ENCODE measurements at places on chromosomes 13 and 19. TPM values are rescaled to one million over a fixed set of nuclear protein-coding genes. Genes with fewer than 3 reads are reported as not detected.

- H3K27me3 ChIP-seq = no peaks in the 10 kb centered on the region
- DNase-seq = no peak
- H3K4me1 ChIP-seq = peaks cover 10% of the 10 kb centered on the region
- no peak overlapping the region for H3K27ac ChIP-seq
- H3K36me3 ChIP-seq = peaks cover 12% of the 10 kb centered on the region
Observed at GRCh38 chr13:49409008-49409407, 34.9 kb downstream of the CAB39L start.

- DNase-seq = no peak
- no peak overlapping the region for H3K27ac ChIP-seq
- H3K4me1 ChIP-seq = no peaks in the 10 kb centered on the region
Observed at GRCh38 chr13:31749929-31750328, 10.6 kb downstream of the RXFP2 start.

Gene LRG1
- 0.09 TPM for total RNA-seq

- no peaks in the 10 kb centered on the region for H3K27me3 ChIP-seq
- peaks cover 19% of the 10 kb centered on the region for H3K4me1 ChIP-seq
- H3K27ac ChIP-seq = no peak overlapping the region
- DNase-seq = no peak
- peak overlapping the region; percentile 24 for H3K4me3 ChIP-seq
Observed at GRCh38 chr19:17553256-17553655, 2.2 kb upstream of the COLGALT1 start.

GRCh38 chr13:86082121-86082520 is 282.9 kb upstream of the SLITRK6 start:
- H3K27ac ChIP-seq = no peak overlapping the region
- H3K36me3 ChIP-seq = no peaks in the 10 kb centered on the region
- no peak overlapping the region for H3K4me3 ChIP-seq
- no peaks in the 10 kb centered on the region for H3K27me3 ChIP-seq
- no peak for DNase-seq

DNA sequence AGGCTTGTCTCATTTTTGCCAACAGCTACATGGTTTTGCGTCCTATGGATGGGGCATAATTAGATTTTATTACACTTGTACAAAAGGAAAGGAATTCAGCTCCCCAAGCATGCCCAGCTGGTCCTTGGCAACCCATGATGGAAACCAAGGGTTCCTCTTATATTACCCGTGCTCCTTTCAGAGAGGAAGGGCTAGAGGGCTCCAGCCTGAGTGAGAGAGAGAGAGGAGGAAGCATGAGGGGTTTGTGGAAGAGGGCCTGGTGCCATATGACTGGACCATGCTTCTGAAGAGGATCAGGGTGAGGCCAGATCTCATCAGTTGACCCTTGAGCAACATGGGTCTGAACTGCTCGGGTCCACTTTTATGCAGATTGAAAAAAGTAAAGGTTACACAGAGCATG is 3.5 kb upstream of the RPS9 start:
- peak overlapping the region; percentile 59 for H3K4me3 ChIP-seq
- H3K27me3 ChIP-seq = peaks cover 5% of the 10 kb centered on the region
- no peak overlapping the region for H3K27ac ChIP-seq
- no peak for DNase-seq

Gene CDC34
- total RNA-seq = 111 TPM

Gene KLK12
- not detected for total RNA-seq

Gene PCDH17
- total RNA-seq = 14.4 TPM

DNA sequence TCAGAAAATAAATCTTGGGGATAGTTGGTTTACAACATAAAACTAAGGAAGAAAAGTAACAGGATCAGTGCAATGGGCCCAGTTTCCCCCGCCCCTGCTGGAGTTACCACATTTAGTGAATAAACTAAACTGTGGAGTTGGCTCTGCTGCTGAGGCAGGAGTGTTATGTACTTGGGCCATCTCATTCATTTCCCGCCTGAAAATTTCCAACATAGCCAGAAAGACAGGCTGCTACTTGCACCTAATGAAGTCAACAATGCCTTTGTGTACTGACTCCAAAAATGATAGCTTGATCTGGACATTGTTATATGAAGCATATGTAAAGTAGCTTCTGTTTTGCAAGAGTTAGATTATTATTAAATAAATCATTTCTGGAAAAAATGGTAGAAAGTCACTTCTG is 7.9 kb upstream of the RNASEH2B start:
- H3K27ac ChIP-seq = no peak overlapping the region
- no peak for DNase-seq
- no peaks in the 10 kb centered on the region for H3K4me1 ChIP-seq
- no peaks in the 10 kb centered on the region for H3K36me3 ChIP-seq
- H3K4me3 ChIP-seq = no peak overlapping the region

GRCh38 chr19:35562336-35562735 is 1.1 kb downstream of the ATP4A start:
- H3K27me3 ChIP-seq = peaks cover 74% of the 10 kb centered on the region
- no peak overlapping the region for H3K4me3 ChIP-seq
- DNase-seq = no peak
- no peaks in the 10 kb centered on the region for H3K36me3 ChIP-seq
- H3K27ac ChIP-seq = no peak overlapping the region

DNA sequence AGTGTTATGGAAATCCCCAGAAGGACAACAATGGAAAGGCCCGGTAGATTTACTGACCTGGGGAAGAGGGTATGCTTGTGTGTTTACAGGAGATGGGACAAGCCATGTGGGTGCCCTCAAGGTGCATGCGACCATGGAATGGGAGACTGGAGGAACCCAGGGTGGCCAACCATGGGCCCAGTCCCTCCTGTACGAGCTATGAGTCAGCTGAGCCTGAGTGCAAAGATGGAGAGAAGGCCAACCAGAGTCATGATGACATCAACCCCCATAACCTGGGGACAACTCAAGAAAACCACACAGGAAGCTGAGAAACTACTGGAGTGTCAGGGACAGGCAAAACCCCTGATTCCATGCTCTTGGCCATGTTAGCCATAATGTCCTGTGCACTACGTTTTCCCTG is 7.8 kb downstream of the ZNF350 start:
- DNase-seq = no peak
- H3K4me3 ChIP-seq = no peak overlapping the region
- H3K27ac ChIP-seq = no peak overlapping the region
- no peaks in the 10 kb centered on the region for H3K27me3 ChIP-seq
- H3K36me3 ChIP-seq = peaks cover 61% of the 10 kb centered on the region

- H3K27ac ChIP-seq = no peak overlapping the region
- H3K4me3 ChIP-seq = no peak overlapping the region
- no peak for DNase-seq
- H3K4me1 ChIP-seq = no peaks in the 10 kb centered on the region
- H3K27me3 ChIP-seq = no peaks in the 10 kb centered on the region
Observed at GRCh38 chr13:44089452-44089851, 209.7 kb downstream of the LACC1 start.

GRCh38 chr13:35365883-35366282 is 110.6 kb downstream of the MAB21L1 start:
- DNase-seq = no peak
- H3K27ac ChIP-seq = no peak overlapping the region
- H3K27me3 ChIP-seq = no peaks in the 10 kb centered on the region
- no peaks in the 10 kb centered on the region for H3K4me1 ChIP-seq
- H3K36me3 ChIP-seq = peaks cover 8% of the 10 kb centered on the region
- H3K4me3 ChIP-seq = no peak overlapping the region

DNA sequence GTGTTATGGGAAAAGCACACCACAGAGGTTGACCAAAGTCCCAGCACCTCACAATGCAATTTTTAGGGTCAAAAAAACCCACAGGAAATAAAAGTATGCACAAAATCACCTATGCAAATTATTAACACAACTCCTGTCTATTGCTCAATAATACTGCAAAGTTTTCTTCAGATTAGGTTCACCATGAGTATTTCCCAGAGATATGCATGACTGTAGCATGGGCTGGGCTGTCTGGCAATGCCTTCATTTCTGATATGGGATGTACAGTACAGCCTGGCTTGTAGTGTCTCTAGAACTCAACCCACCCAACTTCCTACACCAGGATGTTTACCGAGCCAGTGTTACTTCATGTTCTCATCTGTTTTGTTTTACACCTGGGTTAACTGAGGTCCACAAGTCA is 698.7 kb upstream of the ARGLU1 start:
- no peak overlapping the region for H3K27ac ChIP-seq
- DNase-seq = no peak
- no peak overlapping the region for H3K4me3 ChIP-seq
- H3K4me1 ChIP-seq = peaks cover 8% of the 10 kb centered on the region
- no peaks in the 10 kb centered on the region for H3K27me3 ChIP-seq

GRCh38 chr19:7524992-7525739 is 2.7 kb downstream of the MCOLN1 start:
- DNase-seq = no peak
- H3K36me3 ChIP-seq = no peaks in the 10 kb centered on the region
- H3K27ac ChIP-seq = no peak overlapping the region
- peaks cover 17% of the 10 kb centered on the region for H3K4me1 ChIP-seq
- H3K4me3 ChIP-seq = no peak overlapping the region
- peaks cover 5% of the 10 kb centered on the region for H3K27me3 ChIP-seq

- H3K4me3 ChIP-seq = peak overlapping the region; percentile 38
- no peaks in the 10 kb centered on the region for H3K27me3 ChIP-seq
- H3K36me3 ChIP-seq = no peaks in the 10 kb centered on the region
- H3K27ac ChIP-seq = peak overlapping the region; percentile 88
Observed at GRCh38 chr13:46170268-46170667, 11.7 kb downstream of the LCP1 start.

Gene LSM14A
- total RNA-seq = 141 TPM

GRCh38 chr13:110777251-110777820 is 63.8 kb downstream of the ING1 start:
- peaks cover 8% of the 10 kb centered on the region for H3K27me3 ChIP-seq
- no peak overlapping the region for H3K27ac ChIP-seq
- H3K4me3 ChIP-seq = no peak overlapping the region
- H3K36me3 ChIP-seq = peaks cover under 1% of the 10 kb centered on the region
- no peaks in the 10 kb centered on the region for H3K4me1 ChIP-seq

DNA sequence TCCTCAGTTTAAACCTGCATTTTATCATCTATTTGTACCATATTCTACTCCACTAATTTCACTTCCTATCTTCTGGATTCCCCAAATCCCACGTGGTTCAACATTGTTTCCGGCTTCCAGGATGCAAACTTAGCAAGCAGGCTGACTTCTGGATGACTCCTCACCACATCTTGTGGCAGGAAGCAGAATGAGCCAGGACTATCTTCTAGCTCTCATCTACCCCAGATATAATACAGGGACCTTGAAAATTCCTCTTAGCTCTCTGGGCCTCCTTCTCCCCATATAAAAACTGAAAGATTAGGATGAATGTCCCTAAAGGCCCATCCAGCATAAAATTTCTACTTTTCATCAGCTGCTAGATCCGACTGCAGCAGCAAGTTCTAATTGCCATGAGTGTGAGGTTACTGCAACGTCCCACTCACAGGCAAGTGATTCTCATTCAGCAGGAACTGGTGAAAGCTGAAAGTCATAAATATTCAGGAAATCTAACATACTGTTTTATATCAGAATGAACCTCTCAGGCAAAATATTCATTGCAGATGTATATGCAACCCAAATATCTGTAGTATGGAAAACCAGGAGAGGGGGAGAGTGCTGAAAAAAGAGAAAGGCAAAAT is 93.4 kb downstream of the KCTD12 start:
- no peaks in the 10 kb centered on the region for H3K36me3 ChIP-seq
- H3K27me3 ChIP-seq = no peaks in the 10 kb centered on the region
- H3K4me1 ChIP-seq = no peaks in the 10 kb centered on the region
- no peak overlapping the region for H3K27ac ChIP-seq

GRCh38 chr19:35119091-35119490 is 3.5 kb downstream of the FXYD3 start:
- DNase-seq = no peak
- H3K27ac ChIP-seq = no peak overlapping the region
- peaks cover 3% of the 10 kb centered on the region for H3K27me3 ChIP-seq
- no peaks in the 10 kb centered on the region for H3K36me3 ChIP-seq

GRCh38 chr13:31848621-31849020 is 109.3 kb downstream of the RXFP2 start:
- H3K4me1 ChIP-seq = peaks cover 9% of the 10 kb centered on the region
- no peak overlapping the region for H3K27ac ChIP-seq
- DNase-seq = no peak
- H3K27me3 ChIP-seq = peaks cover 77% of the 10 kb centered on the region
- peak overlapping the region; percentile 45 for H3K4me3 ChIP-seq
- no peaks in the 10 kb centered on the region for H3K36me3 ChIP-seq

Gene TMEM145
- 19.4 TPM for total RNA-seq

Gene TMEM86B
- total RNA-seq = 5.8 TPM

DNA sequence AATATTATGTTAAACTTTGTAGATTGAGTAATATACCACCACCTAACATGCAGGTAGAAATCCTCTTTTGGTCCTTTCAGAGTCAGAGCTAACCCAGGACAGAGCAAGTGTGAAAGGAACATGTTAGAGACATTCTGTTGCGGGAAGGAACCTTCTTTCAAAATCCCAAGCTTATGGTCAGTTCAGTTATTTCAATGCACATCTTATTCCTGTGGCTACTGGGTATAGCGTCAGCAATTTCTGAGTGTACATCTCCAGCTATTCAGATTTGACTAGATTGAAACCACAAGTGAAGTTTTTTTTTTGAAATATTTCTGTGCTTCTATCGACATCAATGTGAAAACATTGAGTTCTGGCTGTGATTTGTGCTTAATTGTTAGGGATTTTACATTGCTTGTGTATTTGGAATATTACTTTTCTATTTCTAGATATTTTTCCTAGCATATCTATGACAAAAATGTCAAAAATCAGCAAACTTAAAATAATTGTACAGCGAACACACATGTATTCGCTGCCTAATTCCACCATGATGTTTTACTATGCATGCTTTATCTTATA is 165.3 kb downstream of the LMO7 start:
- H3K36me3 ChIP-seq = no peaks in the 10 kb centered on the region
- DNase-seq = no peak
- no peaks in the 10 kb centered on the region for H3K27me3 ChIP-seq
- peaks cover 5% of the 10 kb centered on the region for H3K4me1 ChIP-seq

Gene GPC5
- 0.84 TPM for total RNA-seq

Gene WIZ
- 80.2 TPM for total RNA-seq

GRCh38 chr13:40389081-40389641 is 277.3 kb downstream of the FOXO1 start:
- no peaks in the 10 kb centered on the region for H3K36me3 ChIP-seq
- H3K4me3 ChIP-seq = peak overlapping the region; percentile 31
- H3K4me1 ChIP-seq = peaks cover 65% of the 10 kb centered on the region
- no peak for DNase-seq
- H3K27me3 ChIP-seq = peaks cover 19% of the 10 kb centered on the region
- H3K27ac ChIP-seq = no peak overlapping the region

GRCh38 chr19:21767065-21767800 is at the start of gene ZNF100:
Gene ZNF100, minus strand, starts transcription at chr19:21767579. Its CDS starts 150 bp downstream, at chr19:21767429.
- peaks cover 24% of the 10 kb centered on the region for H3K4me1 ChIP-seq
- peaks cover 33% of the 10 kb centered on the region for H3K36me3 ChIP-seq
- peak; percentile 74 for DNase-seq
- no peaks in the 10 kb centered on the region for H3K27me3 ChIP-seq
- H3K27ac ChIP-seq = peak within 1 kb of the TSS; percentile 100

Gene LMTK3
- total RNA-seq = 3.3 TPM

GRCh38 chr13:46698014-46698413 is 98.9 kb downstream of the ESD start:
- DNase-seq = no peak
- peaks cover 24% of the 10 kb centered on the region for H3K36me3 ChIP-seq
- no peak overlapping the region for H3K27ac ChIP-seq
- no peaks in the 10 kb centered on the region for H3K27me3 ChIP-seq

Measured in neural crest cell (in vitro differentiated cells).